ENCODE measurements at places on chromosomes 1 and 21.

DNA sequence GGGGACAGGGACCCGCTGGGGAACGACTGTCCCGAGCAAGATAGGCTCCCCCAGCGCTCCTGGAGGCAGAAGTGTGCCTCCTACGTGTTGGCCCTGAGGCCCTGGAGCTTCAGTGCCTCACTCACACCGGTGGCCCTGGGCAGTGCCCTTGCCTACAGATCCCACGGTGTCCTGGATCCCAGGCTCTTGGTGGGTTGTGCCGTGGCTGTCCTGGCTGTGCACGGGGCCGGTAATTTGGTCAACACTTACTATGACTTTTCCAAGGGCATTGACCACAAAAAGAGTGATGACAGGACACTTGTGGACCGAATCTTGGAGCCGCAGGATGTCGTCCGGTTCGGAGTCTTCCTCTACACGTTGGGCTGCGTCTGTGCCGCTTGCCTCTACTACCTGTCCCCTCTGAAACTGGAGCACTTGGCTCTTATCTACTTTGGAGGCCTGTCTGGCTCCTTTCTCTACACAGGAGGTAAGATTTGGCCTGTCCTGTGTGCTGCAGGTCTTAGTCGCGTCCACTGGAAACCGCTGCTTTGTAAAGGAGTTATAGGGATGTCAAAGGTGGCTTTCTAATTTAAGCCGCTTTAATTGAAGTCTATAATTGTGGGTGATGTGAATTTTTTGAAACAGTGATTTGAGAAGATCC is 717 bp downstream of the UBIAD1 start:
- no peak for DNase-seq

DNA sequence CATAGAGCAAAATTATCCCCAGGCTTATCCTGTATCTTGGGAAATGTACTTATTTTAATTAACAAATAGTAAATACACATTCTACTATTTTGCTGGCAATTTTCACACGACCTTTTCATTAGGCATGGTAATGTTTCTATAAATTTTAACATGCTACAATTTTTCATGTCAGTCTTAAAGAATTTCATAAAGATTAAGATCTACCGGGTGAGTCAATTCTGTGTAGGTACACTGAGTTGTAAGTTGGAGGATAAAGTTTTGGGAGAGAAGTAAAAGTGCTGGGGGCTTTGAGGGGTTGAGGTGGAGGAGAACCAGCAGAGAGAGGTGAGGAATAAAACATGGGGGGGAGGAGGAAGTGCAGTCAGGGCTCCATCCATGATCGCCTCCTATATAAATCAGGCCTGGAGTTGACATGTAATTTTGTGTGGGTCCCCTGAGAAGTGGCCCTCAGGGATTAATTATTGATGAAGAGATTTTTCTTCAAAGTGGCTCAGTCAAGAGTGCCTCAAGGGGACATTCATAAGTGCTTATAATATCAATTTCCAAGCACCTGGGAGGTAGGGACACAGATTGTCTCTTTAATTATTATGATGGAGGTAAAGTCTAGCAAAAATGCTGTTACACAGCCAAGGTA is 7.2 kb downstream of the DPYD start:
- no peak for DNase-seq

DNA sequence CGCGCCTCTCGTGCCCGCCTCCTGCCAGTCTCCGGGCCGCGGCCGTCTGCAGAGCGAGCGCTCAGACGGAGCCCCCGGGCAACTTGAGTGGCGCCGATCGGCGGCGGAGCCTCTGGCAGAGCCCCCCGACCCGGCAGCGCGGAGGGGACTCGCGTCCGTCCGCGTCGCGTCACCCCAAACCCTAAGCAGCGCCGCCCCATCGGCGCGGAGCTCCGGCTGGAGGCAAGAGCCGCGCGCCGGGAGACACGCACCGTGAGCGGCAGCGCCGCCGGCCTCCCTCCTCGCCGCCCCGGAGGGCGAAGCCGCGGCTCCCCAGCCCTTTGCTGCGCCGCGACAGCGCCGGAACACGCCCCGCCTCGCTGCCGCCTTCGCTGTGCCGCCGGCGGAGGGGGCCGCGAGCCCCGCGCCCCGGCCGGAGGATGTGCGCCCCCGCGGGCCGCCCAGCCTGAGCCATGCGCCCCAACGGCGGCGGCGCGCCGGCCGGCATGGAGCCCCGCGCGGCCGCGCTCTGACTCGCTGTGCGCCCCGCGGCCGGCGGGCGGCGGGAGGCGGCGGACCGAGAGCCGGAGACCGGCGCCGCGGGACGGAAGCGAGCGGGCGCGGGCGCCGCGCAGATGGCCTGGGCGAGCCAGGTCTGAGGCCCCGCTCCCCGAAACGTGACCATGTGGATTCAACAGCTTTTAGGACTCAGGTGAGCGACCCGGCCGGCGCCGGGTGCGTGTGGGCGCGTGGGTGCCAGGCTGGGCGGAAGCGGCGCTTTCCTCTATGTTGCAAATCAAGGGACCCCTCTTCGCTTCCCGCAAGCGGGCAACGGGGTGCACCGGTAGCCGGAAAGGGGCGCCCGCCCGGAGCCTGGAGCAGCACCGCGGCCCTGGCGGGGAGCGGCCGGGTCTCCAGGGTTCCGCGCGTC is 610 bp downstream of the AJAP1 start:
- DNase-seq, result no peak

DNA sequence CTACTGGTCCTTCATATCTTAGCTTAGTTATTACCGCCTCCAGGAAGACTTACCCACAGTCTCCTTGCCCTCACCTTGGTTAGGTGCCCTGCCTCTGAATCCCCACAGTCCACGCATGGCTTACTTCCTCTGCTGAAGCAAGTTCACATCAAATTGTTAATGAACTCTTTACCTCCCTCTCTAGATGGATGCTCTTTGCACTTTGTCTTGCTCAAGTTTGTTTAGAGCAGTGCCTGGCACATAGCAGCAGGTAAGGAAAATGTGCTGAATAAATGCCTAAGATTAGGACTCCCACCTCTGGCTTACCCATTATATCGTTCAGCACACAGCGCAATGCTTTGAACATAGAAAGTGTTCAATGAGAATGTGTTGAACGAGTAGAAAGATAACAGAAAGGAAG is 90.5 kb downstream of the BEND5 start:
- DNase-seq, result no peak

DNA sequence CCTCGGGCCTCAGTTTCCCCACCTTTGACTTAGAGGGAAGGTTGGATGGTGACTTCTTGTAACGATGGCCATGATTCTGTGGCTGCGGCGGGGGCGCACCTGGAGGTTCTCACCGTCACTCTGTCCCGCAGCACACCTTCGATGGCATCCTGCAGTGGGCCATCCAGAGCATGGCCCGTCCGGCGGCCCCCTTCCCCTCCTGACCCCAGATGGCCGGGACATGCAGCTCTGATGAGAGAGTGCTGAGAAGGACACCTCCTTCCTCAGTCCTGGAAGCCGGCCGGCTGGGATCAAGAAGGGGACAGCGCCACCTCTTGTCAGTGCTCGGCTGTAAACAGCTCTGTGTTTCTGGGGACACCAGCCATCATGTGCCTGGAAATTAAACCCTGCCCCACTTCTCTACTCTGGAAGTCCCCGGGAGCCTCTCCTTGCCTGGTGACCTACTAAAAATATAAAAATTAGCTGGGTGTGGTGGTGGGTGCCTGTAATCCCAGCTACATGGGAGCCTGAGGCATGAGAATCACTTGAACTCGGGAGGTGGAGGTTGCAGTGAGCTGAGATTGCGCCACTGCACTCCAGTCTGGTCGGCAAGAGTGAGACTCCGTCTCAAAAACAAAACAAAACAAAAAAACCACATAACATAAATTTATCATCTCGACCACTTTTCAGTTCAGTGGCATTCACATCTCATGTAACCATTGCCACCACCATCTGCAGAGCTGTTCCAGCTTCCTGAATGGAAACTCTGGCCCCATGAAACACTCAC is 2.1 kb upstream of the PFKL start:
- peak; percentile 60 for DNase-seq

DNA sequence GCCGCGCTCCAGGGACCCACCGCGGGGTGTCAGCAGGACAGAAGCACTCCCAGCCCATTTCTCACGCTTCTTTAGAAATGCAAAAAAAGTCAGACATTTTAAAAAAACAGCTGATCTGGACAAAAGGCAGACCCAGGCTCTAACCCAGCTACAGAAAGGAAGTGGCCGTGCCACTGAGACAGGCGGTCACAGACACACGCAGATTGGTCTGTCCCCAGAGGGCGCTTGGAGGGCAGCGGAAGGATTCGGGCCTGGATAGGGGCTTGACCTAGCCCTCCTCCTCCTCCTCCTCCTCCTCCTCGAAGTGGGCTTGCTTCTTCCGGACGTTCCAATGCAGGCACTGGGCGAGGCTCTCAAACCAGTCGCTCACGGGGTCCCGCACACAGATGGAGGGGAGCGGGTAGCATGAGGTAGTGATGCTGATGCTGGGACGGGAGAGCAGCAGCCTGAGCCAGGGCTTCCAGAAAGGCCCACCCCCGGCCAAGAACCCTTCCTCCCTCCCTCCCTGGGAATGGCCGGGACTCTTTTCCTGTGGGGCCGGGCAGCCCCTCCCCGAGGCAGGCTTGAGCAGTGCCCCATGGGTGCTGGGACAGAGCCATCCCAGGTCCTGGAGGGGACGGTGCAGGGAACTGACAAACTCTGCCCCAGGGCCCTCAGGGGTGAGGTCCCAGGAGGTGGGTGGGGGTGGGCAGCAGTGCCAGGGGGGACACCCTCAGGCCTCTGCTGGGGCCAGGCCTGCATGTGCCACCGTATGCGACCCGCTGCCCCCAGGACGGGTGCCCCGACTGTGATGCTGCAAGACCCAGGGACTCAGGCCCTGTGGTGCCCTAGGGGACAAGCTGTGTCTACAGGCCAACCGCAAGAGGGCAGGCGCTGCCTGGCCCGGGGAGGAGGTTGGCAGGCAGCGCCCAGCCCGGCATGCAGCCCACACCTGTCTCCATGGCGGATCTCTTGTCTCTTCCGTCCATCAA is 25.3 kb downstream of the NADK start:
- no peak for DNase-seq

DNA sequence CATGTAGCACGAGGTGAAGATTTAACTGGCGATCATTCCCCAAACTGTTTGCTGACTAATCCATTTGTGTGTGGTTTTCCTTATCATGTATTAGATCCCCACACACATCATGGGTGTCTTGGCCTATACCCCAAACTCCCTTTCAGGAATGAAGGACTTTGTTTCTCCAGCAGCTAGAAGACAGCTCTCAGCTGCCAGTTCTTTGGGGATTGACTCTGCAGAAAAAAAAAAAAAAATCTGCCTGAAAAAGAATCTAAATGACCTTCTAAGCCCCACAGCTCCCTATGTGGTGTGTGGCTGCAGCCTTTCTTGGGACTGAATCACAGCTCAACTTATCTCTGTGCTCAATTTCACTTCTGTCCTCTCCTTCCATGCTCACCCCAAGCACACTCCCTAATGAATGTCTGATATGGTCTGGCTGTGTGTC is 256.3 kb upstream of the DUSP10 start:
- no peak for DNase-seq

GRCh38 chr1:100122177-100122576 is 10.6 kb downstream of the SASS6 start:
- no peak for DNase-seq

- DNase-seq, result no peak
Measured at GRCh38 chr1:93638307-93638847, 43.3 kb downstream of the BCAR3 start.

DNA sequence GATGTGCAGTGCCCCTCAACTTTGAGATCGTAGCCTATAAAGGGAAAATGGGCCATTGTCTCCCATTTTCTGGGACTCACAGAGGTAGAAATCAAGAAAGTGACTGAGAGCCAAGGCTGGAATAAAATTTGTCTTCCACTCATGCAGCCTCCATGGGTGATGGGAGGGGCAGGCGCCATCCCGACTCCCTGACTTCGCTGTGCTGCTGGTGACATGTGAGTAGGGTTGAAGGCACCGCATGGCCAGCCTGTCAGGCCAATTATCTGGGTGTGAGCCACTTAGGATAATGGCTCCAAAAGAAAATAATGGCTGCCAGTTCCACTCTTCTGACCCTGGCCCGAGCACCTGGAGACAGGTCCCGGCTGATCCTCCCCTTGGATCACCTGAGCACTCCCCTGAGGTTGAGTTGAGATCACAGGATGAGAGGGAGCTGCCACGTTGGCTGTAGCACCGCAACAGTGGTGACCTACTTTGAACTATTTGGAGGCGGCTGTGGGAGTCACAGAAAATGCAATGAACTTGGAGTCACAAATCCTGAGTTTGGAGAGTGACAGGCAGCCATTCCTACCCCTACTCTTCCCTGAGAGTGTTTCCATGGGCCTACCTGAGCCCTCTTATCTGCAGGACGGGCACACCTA is 26.3 kb downstream of the CAPN9 start:
- no peak for DNase-seq

GRCh38 chr1:38014171-38014570 is 1.6 kb downstream of the UTP11 start:
- no peak for DNase-seq

- no peak for DNase-seq
Measured at GRCh38 chr1:16053781-16054502, 10.4 kb downstream of the CLCNKB start.

- no peak for DNase-seq
Measured at GRCh38 chr1:24742090-24742938, 2.9 kb upstream of the CLIC4 start.

- DNase-seq, result no peak
Measured at GRCh38 chr1:6823793-6824192, 38.5 kb downstream of the CAMTA1 start.

DNA sequence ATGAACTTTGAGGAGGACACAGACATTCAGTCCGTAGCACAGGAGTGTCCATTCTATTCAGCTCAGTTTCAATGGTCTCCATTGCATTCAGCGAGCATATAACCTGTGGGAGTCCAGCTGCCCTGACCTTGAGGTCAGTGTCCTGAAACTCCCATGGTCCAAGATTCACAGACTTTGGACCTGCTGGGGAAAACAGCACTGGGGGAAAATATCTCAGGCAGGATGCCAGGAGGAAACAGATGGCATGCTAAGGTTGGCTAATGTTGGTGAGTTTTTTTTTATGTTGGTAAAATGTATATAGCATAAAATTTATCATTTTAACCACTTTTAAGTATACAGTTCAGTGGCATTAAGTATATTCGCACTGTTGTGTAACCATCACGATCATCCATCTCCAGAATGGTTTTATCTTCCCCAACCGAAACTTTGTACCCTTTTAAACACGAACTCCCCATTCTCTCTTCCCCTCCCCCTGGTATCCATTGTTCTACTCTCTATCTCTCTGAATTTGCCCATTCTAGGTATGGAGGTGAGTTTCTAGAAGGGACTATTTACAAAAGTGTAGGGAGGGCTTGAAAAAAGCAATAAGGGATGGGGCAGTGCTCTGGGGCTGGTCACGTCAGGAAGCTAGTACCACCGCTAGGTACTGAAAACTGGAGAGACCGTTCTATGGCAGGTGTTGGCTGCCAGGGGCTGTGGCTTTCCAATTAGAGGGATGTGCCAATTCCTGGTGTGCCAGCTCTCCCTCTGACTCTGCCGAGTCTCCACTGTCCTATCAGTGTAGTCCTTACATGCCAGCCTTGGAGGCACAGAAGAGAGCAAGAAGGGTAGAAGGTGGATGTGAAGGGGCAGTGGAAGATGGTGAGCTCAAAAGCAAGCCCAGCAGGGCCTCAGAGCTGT is 85.3 kb downstream of the FOXD2 start:
- DNase-seq, result no peak

GRCh38 chr21:46478910-46479309 is 20.2 kb downstream of the DIP2A start:
- DNase-seq, result no peak
